ENCODE measurements at places on chromosomes 2 and 18.

GRCh38 chr2:225738735-225739134, 339.2 kb downstream of the NYAP2 start:
- DNase-seq = no peak

DNA sequence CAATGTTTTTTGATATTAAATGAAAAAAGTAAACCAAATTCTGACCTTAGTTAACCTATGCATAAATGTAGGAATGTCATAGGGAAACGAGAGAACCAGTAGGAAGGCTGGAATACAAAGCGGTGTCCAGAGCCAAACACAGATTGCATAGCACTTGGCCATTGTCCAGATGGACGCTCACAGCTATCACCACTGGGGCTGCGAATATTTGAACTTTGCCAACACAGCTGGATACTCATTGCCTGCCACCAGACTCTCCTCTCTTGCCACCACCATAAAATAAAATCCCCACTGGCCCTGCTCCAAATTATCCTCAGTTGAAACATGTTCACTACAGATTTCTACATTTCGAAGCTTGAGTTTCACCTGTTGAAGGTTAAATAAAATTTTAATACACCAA, 159.3 kb upstream of the GULP1 start:
- DNase-seq = no peak

DNA sequence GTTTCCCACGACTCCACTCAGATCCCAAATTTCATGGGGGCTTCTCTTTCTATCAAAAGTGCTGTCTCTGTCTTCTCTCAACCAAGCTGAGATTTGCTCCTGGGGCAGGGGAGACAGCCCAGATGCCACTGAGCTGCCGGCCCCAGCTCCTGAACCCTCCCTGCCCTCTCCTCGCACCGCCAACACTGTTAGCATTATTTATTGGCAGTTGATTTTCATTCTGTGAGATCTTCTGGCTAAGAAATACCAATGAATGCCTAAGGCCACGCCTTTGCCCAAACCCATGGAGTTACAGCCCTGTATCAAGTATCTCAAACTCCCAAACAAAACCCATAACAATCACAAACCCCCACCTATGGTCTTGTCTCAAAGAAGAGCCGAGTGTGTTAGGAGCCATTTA, 153.0 kb upstream of the TWIST2 start:
- DNase-seq = no peak

DNA sequence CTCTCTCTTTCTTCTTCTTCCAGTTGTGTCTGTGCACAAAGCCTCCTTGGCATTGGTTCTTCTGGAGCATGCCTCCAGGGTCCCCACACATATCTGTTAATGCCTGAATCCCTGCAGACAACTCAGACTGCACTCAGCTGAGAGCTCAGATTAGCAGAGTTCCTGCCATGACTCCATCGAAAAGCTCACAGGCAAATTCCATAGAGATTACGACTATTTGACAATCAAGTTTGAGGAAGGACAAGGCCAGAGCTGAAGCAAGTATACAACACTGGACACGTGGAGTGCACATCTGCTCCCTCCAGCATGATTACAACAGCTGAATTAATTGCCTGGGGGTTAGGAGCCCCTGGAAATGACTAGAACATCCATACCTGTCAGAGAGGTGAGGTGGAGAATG, 190.7 kb downstream of the INSIG2 start:
- DNase-seq = no peak

DNA sequence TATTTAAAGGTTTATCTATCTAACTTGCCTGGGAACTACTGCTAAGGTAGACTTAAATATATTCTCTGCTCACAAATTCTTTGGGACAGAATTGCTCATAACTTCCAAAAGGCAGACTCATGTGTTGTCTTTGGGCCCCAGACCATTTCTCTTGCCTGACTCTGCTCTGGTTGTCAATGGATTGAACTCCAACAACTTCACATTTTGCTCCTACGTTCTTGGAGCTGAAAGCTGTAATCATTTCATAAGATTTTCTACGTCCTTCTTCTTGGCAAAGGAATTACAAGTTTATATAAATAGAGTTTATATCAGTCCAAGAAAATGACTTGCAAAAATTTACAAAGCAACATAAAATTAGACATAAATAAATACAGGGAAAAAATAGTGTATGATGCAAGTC, 32.9 kb upstream of the PPM1B start:
- DNase-seq = no peak

GRCh38 chr18:45014047-45014501, 333.4 kb downstream of the SETBP1 start:
- DNase-seq = no peak

DNA sequence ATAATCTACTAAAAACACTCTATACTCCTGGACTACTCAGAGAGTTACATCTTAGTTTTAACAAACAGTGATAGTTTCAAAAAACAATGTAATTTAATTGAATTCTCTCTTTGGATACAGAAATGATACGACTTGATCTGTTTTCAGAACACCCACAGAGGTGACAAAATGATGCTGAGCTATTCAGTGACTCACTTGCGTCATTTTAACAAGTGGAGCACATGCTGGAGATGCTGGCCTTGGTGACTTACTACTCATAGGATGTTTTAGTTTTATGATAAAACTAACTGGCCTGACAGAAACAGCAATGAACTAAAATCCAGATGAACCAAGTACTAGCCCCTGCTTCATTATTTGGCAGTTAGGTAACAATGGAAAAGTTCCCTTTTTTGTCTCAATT, 101.3 kb upstream of the ITGB6 start:
- DNase-seq = no peak

DNA sequence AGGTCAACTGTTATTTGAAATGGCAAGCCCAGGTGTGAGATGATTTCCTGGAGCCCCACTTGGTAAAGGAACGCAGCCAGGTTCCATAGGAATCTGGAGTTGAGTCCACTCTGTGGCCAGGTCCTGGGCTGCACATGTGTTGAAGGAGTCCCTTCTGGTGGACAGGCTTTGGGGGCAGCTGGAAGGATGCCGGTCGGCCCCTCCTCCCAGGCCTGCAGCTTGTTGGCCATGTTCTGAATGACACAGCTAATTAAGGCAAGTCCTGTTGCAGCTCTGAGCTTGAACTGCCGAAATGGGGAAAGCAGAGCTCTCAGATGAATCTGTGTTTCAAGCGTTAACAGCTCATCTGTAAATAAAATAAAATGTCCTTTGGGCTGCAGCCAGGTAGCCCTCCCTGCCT, 23.8 kb downstream of the EN1 start:
- DNase-seq = no peak

DNA sequence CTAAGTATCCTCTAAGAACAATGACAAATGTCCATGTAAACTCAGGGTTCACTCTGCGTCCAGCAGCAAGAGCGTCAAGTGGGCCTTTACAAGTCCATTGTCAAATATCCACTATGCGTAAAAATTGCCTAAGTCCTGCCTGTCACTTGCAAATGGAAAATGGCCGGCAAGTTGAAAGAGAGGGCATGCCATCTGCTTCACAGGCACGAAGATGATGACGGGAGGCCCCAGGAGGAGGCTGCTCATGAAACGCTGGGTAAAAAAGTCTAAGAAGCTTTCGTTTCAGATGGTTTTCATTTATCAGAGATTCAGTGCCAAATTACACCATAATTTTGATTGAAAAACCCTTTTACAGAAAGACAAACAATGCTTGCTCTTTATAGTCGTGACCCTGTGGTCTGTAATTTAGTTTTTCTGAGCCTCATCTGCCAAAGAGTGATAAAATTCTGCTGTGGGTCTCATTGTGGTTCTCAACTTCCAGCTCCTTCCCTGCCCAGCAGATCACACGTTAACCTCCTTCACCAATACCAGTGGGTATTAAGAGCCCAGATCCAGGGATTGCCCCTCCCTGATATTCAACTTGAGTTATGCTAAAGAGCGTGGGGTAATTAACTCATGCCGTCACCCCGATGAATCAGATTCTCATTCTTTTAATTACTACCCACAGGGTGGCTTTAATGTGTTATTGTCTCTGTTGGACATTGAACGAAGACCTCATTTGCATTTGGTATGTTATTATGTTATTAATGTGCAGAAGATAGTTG, 160.2 kb upstream of the ALKAL2 start:
- no peak for DNase-seq

DNA sequence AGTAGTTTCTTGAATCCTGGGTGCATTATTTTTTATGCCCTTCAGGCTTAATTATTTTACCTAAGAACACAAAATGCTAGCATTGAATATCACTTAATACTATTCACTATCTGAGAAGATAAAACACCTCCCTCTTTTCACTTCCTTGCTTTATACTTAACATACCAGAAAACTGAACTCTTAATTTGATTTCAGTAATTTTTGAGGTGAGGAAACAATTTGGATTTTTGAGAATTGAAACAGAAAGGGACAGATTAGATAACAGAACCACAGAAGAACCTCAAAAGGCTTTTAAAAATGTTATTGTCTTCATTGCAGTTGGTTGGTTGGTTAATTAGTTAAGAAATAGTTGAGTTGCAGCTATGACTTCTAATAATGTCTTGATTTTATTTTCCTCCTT, 69.5 kb downstream of the GPD2 start:
- DNase-seq = no peak

- no peak for DNase-seq
These were observed 37.6 kb downstream of the ZNF516 start for GRCh38 chr18:76457475-76457874.

DNA sequence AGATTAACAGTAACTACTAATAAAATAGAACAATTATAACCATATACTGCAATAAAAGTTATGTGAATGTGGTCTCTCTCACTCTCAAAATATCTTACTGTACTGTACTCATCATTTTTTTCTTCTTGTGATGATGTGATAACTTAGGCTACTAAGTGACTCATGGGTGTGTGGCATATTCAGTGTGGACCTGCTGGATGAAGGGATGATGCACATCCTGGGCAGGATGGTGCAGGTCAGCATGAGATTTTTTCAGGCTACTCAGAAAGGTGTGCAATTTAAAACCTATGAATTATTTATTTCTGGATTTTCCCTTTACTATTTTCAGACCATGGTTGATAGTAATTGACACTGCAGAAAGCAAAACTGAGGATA, 90.7 kb downstream of the NCKAP5 start:
- DNase-seq = no peak

GRCh38 chr18:40307627-40308026, 1647.4 kb upstream of the PIK3C3 start:
- no peak for DNase-seq

DNA sequence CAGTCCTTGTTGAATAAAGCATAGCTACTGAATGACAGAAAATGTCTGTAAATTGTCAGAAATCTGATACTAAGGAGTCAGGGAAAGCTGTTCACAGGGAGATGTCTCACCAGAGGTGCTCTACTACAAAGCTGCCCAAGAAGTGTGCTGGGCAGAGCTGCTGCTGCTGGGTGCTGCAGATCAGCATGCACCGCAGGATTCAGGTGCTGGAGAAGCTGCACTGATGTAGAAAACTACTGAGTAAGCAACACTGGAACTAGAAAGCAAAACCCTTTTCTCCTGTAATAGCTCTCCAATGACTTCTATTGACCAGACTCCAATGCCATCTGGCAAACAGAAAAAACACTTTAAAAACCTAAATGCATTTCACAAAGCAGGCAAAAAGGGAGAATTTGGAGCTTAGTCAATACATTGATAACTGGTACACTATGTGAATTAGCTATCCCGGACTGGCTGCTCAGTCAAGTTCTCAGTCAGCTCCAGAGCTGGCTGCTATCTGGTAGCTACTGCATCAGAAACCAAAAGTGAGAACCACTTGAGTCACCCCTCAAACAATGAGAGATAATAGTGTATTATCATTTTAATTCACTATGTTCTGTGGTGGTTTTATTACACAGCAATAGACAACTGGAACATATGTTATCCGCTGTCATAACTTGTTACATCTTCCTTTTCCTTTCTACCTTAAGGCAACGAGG, 493.1 kb downstream of the CPS1 start:
- DNase-seq = no peak

DNA sequence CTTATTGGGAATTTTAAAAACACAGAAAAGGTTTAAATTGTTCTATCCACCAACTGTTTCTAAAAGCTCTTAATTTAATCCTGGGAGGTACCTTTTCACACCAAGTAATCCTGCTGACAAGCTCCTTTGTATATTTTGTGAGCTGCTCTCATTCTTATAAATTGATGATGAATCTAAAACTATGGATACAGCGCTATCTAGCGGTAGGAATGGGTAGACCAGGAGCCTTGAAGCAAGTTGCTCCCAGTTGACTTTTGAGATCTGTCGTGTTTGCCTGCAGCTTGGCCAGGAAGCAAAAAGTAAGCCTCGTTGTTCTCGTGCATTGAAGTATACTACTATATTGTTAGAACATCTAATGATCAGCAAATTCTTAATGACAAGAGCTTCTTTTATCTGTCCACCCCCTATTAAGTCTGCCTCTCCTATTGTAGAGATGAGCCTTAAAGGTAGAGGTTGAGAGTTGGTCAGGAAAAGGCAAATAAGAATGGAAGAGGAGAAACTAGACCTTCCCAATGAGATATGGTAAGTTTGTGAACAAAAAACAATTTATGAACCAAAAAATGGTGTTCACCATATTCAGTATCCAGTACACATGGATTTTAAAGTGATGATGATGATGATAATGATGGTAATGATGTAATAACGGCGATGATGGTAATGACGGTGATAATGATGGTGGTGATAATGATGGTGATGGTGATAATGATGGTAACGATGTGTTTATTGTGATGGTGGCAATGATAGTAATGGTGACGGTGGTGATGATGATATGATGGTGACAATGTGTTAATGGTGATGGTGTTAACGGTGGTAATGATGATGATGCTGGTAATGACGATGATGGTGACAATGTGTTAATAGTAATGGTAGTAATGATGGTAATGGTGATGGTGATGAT, 212.1 kb upstream of the NCKAP5 start:
- DNase-seq = no peak

GRCh38 chr2:221203125-221203524, 369.0 kb downstream of the EPHA4 start:
- DNase-seq = no peak

DNA sequence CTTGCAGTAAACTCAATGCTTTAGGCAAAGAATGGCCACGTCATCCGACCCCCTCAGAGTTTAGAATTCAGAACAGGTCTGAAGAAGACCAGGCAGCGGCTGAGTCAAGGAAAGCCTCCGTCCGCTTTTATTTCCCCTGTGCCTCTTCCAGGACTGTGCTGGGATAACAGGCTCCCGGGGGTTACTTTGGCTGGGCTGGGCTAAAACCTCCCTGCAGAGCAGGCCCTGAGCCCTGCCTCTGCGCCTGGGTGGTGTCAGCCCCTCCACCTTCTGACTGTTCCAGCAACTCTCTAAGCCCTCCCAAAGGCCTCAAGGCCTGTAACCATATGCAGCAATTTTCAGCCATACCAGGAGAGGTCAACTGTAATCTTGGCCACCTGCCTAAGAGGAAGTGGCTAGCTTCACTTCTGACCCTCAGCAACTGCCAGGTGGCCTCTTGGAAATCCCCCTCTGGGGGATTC, 166.5 kb downstream of the RPIA start:
- no peak for DNase-seq

DNA sequence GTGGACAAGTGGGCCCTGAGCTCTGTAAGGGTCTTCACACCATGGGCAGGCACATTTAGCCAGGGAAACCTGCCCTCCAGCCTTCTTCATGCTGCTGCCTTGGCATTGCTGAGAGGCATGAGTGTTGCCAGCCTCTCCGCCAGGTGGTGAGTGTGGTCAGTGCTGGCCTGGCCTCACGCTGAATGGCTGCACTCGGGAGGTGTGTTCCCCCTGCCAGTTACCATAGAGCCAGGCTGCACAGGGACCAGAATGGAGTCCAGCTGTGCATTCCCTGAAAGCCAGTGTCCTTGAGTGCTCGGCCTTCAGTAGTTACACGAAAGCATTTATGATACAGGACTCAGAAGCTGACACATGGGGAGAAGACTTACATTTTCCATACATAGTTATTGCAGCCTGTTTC, 139.7 kb downstream of the ATP9B start:
- DNase-seq = no peak

- no peak for DNase-seq
These were observed 112.0 kb downstream of the ZBTB7C start for GRCh38 chr18:48297139-48297538.

- no peak for DNase-seq
These were observed 50.3 kb downstream of the TCF7L1 start for GRCh38 chr2:85183479-85183878.
